ENCODE measurements at places on chromosomes 2 and 18.

DNA sequence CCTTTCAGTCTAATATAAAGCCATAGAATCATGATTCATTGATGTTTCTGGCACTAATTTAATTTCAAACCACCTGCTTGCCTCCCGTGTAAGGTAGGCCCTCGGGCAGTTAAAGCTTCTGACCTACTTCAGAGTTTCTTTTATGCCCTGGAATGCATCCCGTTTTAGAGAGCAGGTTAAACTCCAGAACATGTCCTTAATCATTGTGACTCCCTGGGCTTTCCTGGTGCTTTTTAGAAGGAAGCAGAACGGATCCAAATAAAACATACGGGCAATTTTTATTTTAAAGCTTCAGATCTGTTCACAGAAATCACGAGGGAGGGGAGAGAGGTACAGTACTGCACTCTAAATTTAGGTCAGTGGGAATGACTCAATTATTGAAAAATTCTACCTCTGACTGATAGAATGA, 134.8 kb downstream of the GCA start:
- DNase-seq, result no peak

- DNase-seq, result no peak
These were observed 137.5 kb downstream of the PHLPP1 start for GRCh38 chr18:62852851-62853250.

DNA sequence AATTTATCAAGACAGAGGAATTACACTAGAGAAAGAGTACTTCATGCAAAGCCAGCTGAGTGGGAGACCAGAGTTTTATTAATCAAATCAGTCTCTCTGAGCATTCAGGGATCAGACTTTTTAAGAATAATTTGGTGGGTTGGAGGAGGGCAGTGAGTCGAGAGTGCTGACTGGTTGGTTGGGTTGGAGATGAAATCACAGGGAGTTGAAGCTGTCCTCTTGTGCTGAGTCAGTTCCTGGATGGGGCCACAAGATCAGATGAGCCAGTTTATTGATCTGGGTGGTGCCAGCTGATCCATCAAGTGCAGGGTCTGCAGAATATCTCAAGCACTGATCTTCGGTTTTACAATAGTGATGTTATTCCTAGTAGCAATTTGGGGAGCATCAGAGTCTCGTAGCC, 21.4 kb upstream of the PDCL3 start:
- DNase-seq, result no peak

DNA sequence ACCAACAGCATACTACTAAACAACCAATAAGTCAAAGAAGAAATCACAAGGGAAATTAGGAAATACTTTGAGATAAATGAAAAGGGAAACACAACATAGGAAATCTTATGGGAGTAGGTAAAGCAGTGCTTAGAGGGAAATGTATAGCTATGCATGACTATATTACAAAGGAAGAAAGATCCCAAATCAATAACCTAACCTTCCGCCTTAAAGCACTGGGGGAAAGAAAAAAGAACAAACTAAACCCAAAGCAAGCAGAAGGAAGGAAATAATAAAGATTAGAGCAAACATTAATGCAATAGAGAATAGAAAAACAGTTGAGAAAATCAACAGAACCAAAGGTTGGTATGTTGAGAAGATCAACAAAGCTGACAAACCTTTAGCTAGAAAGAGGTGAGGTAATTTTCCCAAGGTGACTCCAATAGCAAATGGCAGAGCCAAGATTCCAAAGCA, 49.9 kb downstream of the DDX1 start:
- no peak for DNase-seq

DNA sequence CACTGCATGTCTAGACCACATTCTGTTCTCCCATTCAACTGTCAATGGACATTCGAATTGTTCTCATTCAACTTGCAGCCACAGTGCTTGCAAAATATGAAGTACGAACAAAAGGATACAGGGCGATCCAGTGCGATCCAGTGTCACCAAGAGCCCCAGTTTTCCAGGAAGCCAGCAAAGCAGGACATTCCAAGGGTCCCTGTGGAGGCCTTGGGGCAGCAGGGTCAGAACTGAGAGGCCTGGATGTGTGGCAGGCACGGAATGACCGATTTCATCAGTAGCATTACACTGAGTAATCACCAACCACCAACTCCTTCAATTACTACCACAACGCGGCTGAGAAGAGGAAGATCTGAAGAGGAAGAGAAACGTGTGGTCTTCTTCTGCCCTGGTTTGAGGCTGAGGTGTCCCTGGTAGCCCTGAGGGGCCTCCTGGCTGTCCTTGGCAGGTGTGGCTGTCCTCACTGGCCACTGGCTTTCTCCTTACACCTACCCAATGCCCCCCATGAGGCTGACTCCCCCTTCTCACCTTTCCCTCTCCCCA, 172.7 kb upstream of the FHL2 start:
- DNase-seq, result no peak

GRCh38 chr2:8096484-8096883, 585.4 kb upstream of the ID2 start:
- no peak for DNase-seq

All from AG04450 (cell line).